ENCODE measurements at places on chromosomes 12 and 14.
A peak's percentile ranks its signal among the peaks of the same experiment; 100 is the strongest.

GRCh38 chr12:52496054-52496453 lies 3.0 kb upstream of the KRT6A start:
- peak; percentile 64 for DNase-seq

- no peak for DNase-seq
Observed at GRCh38 chr12:60257063-60257462, 661.2 kb downstream of the SLC16A7 start.

GRCh38 chr12:120230326-120230973 lies 29.5 kb upstream of the RPLP0 start:
- no peak for DNase-seq

DNA sequence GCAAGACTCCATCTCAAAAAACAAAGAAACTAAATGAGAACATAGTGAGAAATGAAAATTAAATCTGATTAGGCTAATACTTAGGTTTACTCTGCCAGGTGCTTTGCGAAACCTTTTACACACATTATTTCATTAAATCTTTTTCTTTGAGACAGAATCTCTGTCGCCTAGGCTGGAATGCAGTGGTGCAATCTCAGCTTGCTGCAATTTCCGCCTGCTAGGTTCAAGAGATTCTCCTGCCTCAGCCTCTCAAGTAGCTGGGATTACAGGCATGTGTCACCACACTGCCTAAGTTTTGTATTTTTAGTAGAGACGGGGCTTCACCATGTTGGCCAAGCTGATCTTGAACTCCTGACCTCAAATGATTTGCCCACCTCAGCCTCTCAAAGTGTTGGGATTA lies 21.9 kb upstream of the EEA1 start:
- no peak for DNase-seq

DNA sequence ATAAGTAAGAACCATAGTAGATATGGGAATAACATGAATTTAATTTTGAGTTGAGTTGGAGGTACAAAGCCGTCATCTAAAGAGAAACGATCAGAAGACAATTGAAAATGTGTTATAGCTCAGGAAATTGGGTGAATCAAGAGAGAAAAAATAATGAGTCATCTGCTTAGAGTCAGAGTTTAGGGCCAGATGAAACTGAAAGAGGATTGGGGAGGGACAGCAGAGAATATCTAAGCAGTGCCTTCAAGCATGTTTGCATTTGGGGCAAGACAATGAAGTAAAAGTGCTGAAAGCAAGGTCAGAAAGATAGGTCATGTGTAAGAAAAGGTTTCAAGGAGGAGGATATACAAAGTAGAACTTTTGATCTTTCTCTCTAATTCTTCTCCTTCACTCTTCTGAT lies 49.4 kb downstream of the SLC15A5 start:
- DNase-seq = no peak

All from NCI-H2029 treated with DMSO at 0.1 percent for 48 hours (cell line).